Stimulated activated CD4-positive, alpha-beta T cell treated with anti-CD3 and anti-CD28 coated beads, TNF-alpha, amount 100 ng/mL, for 24 hours (primary cell): ENCODE measurements at places on chromosomes 5 and 9.

GRCh38 chr9:110672873-110673510 lies 4.4 kb downstream of the MUSK start:
- DNase-seq, result no peak

DNA sequence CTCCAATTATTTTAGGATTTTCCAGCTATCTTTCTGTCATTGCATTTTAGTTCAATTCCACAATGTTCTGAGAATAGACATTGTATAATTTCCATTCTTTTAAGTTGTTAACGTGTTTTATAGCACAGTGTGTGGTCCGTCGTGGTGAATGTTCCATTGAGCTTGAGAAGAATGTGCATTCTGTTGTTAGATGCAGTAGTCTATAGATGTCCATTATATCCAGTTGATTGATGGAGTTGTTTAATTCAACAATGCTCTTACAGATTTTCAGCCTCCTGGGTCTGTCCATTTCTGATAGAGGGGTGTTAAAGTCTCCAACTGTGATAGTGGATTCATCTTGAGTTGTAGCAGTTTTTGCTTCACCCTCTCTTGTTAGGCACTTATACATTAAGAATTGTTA lies 1587.7 kb upstream of the NUDT12 start:
- no peak for DNase-seq

GRCh38 chr9:35976726-35977125 lies 18.8 kb upstream of the OR2S2 start:
- no peak for DNase-seq

DNA sequence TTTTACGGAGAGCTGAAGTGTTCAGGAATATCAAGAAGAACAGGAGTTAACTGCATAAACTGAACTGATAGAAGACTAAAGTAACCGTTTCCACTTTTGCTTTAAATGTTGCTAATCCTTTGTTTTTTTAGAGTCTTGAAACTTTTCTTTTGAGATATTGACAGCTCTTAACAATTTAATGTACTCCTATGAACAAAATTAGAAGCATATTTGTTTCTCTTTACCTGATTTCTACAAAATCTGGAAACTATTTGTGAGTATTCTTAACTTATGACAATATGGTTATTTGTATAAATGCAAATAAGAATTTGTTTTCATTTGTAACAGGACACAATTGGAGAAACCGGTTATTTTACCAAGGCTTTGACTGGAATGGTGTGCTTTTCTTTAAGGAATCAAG lies 89.5 kb upstream of the FAM120A start:
- no peak for DNase-seq
